CD8-positive, alpha-beta memory T cell (primary cell): ENCODE measurements at places on chromosomes 3 and 15.

DNA sequence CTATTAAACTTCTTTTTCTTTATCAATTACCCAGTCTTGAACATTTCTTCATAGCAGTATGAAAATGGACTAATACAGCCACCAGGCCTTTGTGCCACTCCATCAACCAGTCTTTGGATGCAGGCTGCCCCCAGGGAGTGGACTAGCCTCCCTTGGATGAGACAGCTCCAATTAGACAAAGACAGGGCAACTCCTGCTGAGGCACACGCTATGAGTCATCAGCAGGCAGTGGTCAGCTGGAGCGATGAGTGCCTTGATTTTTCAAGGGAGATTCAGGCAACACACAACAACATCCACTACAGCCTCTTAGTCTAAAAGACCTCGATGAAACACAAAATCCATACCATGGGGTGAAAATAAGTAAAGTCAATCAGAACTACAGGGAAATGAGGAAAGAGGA lies 160.1 kb downstream of the ARRDC4 start:
- DNase-seq, result no peak

- no peak for DNase-seq
Observed at GRCh38 chr3:3165241-3165640, 14.2 kb downstream of the CRBN start.

GRCh38 chr3:59845386-59845785 lies 795.6 kb upstream of the CFAP20DC start:
- DNase-seq, result no peak

GRCh38 chr3:53073553-53074365 lies 27.9 kb upstream of the SFMBT1 start:
- no peak for DNase-seq

GRCh38 chr15:41984622-41985021 lies 12.3 kb upstream of the EHD4 start:
- no peak for DNase-seq

DNA sequence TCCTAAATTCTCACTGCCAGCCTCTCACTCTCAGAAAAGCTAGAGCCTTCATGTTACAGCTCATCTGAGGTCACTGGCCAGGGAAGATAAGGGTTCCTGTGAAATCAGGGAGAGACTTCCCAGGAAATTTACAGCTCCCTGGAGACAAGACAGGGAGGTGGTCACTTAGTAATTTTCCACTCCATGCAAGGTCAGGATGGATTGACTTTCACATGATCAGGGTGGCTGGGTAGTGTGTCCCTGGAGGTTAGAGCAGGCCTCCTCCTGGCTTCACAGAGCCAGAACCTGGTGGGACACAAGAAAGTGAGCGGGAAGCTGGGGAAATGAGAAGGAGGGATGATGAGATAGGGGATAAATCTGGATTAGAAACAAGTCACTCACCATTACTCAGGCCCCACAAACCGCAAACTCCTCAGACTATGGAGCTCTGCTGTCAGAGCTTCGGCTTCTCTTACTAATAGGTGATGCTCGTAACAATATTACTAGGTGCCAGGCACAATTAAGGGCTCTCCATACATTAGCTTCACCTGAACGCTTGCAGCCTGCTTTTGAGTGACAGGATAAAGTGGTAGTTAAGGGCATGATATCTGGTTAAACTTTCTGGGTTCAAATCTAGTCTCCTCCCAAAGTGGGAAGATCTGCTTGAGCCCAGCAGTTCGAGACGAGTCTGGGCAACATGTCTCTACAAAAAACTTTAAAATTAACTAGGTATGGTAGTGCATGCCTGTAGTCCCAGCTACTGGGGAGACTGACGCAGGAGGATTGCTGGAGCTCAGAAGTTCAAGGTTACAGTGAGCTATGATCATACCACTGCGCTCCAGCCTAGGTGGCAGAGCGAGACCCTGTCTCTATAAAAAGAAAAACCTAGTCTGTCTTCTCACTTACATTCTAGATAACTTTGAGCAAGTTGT lies 24.9 kb downstream of the DUOX2 start:
- no peak for DNase-seq

DNA sequence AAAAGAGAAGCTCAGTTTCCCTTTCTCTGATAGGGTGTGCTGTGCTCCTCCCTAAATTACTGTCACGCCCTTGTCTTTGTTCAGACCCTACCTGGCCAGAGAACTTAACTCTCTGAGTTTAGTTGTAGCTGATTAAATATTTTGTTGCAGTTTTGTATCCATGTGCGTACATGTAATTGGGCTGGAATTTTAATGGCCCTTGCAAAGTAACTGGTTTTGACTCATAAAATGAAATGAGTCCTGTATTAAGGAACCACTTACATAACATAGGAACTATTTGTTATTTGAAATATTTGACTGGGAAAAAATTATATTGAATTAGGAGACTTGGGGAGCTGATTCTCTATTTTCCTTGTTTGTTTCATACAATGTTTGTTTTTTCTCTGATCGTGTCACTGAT lies 80.2 kb downstream of the LRRK1 start:
- no peak for DNase-seq

DNA sequence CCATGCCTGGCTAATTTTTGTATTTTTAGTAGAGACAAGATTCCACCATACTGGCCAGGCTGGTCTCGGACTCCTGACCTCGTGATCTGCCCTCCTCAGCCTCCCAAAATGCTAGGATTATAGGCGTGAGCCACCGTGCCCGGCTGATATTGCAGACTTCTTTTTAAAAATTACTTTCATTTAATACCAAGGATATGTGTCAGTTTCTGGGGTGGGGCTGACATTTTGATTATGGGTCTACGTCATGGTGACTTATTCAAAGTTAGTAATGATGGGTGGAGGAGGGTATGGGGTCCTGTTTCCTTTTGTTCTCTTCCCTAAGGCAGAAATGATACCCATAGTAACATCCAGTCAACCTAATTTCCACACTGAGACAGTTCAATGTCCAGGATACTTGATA lies 34.7 kb downstream of the GBE1 start:
- no peak for DNase-seq

DNA sequence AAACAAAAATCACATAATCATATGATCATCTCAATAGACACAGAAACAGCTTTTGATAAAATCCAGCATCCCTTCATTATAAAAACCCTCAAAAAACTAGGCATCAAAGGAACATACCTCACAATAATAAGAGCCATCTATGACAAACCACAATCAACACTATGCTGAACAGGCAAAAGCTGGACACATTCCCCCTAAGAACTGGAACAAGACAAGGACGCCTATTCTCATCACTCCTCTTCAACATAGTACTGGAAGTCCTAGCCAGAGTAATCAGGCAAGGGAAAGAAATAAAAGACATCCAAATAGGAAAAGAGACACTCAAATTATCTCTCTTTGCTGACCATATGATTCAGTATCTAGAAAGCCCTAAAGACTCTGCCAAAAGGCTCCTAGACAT lies 54.9 kb upstream of the SLC12A8 start:
- no peak for DNase-seq

DNA sequence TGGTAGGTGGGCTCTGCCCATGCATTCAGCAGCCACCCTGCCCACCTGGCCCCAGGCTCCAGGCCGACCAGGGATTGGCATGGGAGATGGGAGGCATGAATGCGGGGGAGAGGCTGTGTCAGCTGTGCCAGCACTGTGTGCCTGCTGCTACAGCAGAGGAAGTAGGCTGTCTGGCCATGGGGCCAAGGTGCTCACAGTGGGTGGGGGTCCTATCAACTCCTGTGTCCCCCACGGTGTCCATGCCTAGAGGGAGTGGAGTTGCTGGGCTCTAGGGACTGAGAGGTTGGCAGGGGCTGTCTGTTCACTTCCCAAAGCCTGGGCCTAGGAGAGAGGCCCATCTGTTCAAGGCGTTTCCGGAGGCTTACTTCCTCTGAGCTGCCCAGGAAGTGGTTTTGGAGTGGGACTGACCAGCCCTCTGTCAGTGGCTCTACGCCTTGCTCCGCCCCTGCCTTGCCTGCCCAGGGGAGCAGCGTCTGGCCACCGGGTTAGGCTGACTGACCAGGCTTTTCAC lies 5.8 kb downstream of the PRKCD start:
- no peak for DNase-seq

GRCh38 chr3:56894881-56895431 lies 93.2 kb upstream of the ARHGEF3 start:
- DNase-seq, result no peak

DNA sequence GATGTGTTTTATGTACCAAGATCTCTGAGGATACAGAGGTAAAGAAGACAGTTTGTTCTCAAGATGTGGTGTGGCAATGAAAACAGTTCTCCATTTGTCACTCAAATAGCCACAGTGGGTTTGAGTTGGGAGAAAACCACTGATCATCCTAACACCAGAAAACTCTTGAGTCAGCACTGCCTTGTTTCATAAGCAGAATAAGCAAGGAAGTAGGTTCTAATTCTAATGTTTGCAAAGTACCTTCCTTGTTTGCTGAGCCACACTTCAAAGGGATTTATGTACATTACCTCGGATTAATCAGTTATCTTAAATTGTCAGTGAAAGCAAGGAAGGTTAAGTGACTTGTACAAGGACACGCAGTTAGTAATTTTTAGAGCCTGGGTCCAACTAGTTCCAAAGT lies 107.8 kb upstream of the BOC start:
- DNase-seq, result no peak

DNA sequence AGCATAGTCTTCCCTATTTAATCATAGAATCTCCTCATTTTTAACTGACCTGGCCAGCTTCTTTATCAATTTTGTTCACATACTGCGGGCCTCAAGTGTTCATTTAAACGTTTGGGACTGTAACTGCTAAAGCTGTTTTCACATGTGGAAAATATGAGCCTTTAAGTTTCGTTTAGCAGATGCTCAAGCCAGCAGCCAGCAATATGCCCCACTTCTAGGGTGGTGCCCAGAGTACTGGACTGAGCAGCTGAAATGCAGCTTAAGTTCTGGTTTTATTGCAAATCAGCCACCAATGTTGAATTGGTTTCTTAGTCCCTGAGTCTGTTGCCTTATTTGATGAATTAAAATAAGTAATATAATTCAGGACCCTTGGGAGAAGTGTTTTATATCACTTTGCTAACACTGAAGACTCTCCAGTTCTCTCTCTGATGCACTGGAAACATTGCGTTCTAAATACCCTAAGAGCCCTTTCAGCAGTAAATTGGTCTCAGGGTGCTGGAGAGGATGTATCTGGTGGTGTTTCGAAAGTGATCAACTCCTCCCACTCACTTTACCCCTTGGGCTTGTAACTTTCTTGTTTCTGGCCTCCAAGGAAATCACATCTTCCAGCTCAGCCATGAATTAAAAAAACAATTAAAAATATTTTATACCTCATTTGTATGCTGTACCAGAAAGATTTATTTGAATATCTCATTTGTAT lies 61.7 kb downstream of the B3GALNT1 start:
- DNase-seq, result no peak

DNA sequence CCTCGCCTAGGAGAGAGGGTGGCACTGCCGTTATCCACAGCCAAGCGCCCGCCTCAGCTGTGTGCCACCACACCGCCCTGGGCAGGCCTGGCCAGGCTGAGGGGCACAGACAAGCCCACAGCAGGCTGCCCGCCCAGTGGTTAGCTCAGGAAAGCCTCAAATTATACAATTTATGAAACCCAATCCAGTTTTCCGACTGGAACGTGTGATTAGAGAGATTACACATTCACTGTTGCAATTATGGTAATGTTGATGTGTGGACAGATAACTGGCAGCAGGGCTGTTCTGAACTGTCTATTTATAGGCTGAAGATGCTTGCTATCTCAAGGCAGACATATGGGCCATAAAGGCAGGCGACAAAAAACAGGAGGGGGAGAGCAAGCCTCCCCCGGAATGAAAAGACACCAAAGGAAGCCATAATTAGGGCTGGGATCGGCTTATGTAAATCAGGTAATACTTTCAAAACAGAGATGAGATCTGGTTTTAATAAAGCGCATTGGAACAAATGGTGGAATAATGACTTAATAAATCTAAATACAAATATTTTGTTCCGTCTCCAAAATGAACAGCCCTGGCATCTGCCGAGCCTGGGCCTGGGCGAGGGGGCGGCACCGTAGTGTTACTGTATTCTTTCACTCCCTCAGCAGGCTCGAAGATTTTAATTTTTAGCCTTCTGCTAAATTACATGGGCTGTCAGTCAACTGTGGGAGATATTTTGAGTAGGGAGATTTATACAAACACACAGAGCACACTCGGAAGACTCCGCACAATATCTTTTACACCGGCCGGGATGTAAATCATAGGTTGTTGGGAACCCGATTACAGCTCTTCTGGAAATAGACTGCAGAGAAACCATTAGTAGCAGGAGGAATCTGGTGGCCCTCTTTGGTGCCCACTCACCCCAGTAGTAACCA lies 103.1 kb upstream of the TLE3 start:
- no peak for DNase-seq

GRCh38 chr3:43785551-43785950 lies 94.8 kb downstream of the ABHD5 start:
- DNase-seq, result no peak

- no peak for DNase-seq
Observed at GRCh38 chr3:9750556-9751411, 1.0 kb downstream of the OGG1 start.

GRCh38 chr15:69748576-69749185 lies 296.1 kb downstream of the RPLP1 start:
- DNase-seq, result no peak

DNA sequence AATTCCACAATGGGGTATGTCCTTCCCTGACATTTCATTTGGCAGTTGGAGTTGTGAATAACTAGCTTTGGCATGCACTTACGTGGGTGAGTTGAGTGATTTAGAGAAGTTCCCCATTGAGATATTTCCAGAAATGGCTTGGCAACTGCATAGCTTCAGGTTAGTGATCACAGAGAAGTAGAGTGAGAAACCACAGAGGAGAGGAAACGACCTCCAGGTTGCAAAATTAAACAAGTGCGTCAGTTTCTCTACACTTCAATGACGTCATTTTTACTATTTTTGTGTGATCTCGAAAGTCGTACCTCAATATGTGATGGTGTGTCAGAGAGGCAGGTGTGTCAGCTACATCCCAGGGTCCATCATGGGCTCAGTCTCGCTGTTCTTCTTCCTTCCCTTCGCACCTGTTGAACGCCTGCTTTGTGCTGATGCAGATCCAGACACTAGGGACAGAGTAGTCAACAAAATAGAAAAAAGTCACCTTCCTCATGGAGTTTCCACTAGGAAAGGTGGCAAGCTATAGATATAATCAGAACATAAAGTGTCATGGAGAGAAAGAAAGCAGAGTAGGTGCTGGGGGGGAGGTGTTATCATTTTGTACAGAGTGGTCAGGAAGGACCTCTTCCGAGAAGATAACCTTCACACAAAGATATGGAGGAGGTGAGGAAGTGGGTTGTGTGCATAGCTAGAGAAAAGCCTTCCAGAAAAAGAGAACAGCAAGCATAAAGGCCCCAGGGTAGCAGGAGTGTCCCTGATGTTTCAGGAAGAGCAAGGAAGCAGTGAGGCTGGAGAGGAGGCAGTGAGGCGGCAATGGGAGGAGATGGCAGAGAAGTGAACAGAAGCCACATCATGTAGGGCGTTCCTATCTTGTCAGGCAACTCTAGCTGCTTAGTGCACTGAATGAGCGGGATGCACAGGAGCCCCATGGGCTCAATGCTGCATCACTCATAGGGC lies 75.6 kb downstream of the MCTP2 start:
- DNase-seq, result peak; percentile 53
